Fibroblast of skin of abdomen (primary cell): ENCODE measurements at places on chromosomes 4 and X.

- DNase-seq = peak; percentile 29
Observed at GRCh38 chr4:156892805-156893204, 78.8 kb downstream of the PDGFC start.

GRCh38 chrX:68932611-68933010 lies 103.8 kb downstream of the EFNB1 start:
- DNase-seq = no peak

GRCh38 chrX:119758731-119759247 lies 401 bp downstream of the SOWAHD start:
- no peak for DNase-seq

DNA sequence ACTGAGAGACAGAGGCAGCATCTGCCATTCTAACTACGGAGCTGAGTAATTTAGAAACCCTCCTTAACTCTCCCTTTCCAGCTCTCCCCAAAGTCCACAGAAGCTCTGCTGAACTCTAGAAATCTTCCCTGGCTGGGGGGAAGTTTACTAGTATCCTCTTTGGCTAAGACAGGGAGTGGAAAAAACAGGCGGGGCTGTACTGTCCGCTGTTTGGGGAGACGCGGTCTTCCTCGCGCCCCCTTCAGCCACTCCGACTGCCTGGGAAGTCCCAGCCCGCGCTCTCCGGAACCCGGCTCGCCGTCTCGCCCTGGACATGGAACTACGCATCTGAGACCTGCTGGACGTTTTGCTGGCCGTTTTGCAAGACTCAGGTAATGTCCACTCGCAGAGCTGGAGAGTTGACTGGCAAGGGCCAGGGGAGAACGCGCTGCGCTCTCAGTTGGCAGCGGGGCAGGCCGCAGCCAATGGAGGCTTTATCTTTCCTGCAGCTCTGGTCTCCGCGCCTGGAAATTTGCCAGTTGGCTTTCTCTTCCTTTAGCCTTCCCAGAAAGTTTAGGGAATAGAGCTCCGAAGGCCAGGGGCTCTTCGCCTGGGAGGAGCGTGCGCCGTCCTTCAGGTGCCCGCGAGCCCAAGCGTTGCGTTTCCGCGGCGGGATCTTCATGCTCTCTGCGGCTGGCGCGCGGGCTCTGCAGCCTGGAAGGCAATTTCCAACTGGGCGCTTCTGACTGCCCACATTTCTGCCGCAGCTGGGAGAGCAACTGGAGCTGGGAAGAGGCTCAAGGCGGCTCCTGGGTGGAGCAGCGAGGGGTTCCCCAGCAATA lies 892 bp downstream of the IL1RAPL2 start:
- DNase-seq = no peak

DNA sequence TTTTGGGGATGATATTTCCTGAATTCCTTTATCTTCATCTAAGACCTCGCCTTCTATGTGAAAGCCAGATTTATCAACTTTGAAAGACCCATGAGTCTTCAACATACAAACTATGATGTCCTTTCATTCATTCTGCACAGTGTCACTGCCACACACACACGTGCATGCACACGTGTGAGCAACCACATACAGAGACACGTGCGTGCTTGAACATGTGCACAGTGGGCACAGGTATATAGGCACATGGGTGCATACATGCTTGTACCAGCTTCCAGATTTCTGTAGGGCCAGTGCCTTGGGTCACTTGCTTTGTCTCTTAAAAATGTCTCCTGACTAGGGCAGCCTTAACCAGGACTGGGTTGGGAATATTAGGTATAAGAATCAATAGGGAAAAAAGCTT lies 49.1 kb upstream of the RBPJ start:
- DNase-seq = no peak

- DNase-seq = peak; percentile 34
Observed at GRCh38 chr4:105520819-105521790, 31.3 kb upstream of the ARHGEF38 start.

GRCh38 chr4:73499996-73500765 lies 18.6 kb downstream of the AFM start:
- no peak for DNase-seq
